ENCODE measurements at places on chromosomes 7 and 10.

GRCh38 chr7:2497500-2498336, 21.5 kb upstream of the GRIFIN start:
- DNase-seq = no peak

DNA sequence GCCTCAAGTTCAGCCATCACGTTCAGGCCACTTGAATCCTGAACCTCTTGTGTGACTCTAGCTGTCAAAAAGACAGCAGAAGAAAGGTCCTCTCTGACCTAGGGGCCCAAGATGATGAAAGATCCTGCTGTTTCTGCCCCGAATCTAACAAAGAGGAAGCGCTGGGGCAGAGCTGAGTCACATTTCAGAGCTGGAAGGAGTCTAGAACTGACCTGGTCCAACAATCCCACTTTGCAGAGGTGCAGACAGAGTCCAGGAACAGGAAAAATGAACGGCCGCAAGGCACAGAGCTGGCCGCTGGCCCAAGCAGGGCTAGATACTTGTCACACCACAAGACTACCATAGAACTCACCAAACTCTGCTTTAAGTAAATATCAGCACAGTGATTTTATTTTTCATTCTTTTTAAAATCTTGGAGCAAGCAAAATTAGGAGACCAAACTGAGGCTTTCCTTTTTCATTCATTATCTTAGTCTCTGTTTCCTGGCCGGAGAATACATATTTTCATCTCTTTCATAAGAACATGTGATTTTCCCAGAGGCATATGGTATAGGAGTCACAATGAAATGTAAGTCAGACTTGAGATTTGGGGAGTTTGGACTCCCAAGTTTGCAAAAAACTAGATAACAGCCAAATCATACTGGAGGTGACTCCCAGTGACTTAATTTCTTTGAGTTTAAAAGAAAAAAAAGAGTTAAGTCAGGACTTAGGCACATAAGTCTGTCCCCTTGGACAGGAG, 52.8 kb downstream of the CHST15 start:
- no peak for DNase-seq

DNA sequence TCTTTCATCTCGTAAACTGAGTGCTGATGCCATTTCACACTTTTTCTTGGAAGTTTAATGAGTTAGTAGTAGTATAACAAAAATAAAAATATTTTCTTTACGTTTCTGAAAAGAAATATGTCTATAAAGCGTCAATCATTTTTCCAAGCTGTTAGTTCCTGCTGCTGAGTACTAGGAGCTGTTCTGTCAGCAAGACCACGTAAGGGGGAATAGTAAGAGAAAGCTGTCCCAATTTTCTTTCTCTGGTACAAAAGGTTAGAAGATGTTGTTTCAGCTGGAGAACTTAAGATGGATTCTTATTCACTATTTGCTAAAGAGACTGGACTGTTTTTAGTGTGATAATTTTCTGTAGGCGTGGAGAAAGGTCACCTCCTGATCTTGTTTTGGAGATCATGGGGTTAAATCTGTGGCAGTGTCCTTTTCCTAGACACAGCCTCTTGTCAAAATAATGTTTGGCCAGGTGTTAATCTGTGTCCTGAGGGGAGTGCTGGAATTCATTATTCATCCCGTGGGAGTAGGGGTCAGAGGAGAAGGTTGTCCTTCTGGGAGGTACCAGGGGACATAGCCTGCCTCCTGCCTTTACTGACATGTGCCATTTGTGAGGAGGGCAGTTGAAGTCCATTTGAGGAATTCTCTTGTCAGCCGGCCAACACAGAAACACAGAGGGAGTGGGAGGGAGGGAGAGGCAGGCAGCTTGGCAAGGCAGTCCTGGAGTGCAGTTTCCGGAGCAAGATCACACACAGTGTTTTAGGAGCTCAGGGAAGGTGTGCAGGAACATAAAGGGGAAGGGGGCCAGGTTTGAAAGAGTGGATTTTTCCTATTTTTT, 368.7 kb downstream of the AUTS2 start:
- DNase-seq = no peak

DNA sequence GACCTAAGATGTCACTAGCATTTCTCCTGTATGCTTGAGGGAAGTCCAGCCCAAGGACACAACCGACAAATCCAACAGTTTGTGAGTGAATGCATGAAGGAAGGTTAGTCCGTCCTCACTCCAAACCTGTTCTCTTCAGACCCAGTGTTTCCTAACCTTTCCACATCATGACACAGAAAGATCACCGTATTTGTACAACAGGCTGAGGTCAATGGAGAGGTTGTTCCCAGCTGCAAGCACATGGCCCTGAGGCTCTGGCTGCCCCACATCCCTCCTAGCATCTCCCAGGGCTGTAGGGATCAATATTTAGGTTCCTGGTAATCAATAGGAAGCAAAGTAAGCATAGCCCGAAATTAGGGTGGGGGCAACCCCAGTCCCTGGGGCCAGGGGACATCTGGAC, 227.9 kb downstream of the PLXNA4 start:
- no peak for DNase-seq

DNA sequence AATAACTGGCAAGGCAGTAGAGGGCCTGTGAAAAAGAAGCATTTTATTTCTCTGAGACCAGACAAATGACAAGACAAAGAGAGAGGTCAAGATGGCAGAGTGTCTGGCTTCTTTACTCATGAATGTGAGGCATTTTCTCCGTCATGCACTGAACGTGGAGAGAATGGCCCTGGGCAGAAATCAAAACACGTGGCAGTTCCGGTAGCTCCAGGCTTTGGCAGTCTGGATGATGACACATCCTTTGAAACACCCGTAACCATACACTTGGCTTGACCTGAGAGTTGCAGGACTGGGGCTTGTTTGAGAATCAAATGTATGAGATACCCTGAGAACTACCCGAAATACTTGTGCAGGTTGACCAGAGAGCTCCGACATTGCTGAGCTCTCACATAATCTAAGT, 537.6 kb downstream of the ACTR3B start:
- DNase-seq = no peak

GRCh38 chr7:157650131-157650631, 313.4 kb downstream of the DNAJB6 start:
- DNase-seq = no peak

DNA sequence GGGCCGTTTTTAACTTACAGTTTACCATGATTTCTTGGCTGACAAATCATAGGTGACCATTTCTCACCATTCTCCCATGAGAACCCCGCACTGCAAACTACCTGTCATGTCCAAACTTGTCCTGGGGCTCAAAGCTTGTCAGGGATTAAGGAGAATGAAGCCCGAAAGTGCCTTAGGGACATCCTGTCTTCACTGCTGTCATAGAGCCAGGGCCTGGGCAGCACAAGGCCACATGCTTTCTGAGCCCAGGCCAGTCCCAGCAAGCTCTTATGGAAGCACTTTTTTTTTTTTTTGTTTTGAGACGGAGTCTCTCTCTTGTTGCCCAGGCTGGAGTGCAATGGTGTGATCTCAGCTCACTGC, 33.9 kb downstream of the CCM2 start:
- no peak for DNase-seq

DNA sequence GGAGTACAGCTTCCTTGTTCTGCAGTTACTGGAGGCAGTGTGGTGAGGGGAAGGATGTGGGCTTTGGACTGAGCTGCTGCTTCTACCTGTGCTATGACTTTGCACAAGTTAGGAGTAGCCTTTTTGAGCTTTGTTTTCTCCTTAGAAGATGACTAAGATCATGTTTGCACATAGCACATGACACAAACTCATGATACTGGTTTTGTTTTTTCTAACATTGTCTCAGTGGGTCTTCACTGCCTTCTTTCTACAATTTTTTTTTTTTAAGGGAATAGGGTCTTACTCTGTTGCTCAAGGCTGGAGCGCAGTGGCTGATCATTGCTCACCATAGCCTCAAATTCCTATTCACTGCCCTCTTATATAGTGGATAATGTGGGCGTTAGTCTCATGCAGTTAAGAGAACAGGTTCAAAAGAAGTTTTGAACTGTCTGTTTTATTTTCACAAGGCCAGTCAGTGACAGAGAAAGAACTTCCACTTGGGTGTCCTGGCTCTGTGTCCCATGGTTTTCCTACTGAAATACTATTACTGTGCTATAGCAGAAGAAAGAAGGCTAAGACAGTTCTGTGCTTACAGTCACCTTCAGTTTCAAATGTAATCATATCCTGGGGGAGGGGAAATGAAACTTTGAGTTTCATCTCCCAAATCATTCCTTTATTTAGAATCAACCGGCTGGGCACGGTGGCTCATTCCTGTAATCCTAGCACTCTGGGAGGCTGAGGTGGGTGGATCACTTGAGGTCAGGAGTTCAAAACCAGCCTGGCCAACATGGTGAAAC, 72.0 kb downstream of the KAT6B start:
- no peak for DNase-seq

DNA sequence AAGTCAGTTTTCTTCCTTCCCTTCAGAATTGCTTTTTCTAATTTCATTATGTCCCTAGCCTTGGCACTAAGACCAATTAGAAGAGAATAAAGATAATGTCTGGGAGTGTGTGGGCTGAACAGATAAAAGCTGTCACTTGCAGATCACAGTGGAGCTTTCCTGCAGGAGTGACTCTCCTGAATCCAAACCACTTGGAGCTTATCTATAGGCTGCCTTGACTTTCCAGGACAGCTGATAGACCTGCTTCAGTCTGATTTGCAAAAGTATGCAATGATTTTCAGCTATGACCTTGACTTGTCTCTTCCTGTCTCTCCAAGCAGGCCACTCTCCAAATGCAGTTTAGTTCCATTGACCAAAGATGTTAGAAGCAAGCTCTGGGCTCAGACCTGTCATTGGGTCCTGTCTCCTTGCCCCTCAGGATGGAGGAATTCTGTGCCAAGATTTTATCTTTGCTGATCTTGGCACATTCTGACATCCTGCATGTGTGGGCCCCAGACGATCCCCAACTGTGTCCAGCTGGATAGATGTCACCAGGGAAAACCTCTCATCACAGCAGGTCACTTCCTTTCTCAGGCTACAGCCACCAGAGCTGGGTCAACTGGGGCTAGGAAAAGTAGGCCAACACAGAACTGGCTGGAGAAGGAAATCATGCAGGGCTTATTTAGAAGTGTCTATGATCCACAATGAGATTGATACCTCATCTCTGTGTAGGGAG, 120.9 kb upstream of the ZNF438 start:
- no peak for DNase-seq

- DNase-seq = no peak
Measured at GRCh38 chr7:4700577-4701235, 18.6 kb downstream of the FOXK1 start.

DNA sequence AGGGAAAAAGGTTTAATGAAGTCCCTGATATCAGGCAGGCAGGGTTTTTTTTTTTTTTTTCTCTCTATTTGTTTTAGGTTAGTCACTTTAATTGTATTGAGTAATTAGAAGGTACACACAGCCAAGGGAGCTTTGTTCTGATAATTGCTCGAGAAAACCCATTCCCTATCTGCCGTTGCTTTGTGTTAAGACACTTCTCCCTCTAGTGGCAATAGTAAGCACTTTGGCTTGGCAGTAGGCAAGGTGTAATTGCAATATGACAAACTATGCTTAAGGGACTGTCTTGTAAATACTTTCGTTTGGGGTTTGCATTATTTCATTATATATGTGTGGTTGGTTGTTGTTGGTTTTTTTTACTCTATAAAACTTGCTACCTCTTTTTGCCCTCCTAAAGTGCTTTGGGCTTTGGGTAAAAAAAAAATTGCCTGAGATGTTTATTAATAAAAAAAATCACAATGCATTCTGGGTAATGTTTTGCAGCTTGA, 113.4 kb downstream of the BTRC start:
- peak; percentile 44 for DNase-seq

DNA sequence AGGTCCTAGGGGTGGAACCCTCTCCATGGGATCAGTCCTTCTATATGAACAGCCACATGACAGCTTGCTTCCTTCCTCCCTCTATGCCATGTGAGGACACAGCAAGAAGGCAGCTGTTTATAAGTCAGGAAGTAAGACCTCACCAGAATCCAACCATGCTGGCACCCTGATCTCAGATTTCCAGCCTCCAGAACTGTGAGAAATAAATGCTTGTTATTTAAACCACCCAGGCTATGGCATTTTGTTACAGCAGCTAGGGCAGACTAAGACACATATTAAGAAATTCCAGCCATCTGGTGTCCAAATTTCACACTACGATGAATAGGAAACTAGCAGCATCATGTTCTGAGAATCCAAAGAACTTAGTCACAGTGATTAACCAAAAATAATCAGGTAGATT, 140.1 kb downstream of the ZFAND4 start:
- no peak for DNase-seq

DNA sequence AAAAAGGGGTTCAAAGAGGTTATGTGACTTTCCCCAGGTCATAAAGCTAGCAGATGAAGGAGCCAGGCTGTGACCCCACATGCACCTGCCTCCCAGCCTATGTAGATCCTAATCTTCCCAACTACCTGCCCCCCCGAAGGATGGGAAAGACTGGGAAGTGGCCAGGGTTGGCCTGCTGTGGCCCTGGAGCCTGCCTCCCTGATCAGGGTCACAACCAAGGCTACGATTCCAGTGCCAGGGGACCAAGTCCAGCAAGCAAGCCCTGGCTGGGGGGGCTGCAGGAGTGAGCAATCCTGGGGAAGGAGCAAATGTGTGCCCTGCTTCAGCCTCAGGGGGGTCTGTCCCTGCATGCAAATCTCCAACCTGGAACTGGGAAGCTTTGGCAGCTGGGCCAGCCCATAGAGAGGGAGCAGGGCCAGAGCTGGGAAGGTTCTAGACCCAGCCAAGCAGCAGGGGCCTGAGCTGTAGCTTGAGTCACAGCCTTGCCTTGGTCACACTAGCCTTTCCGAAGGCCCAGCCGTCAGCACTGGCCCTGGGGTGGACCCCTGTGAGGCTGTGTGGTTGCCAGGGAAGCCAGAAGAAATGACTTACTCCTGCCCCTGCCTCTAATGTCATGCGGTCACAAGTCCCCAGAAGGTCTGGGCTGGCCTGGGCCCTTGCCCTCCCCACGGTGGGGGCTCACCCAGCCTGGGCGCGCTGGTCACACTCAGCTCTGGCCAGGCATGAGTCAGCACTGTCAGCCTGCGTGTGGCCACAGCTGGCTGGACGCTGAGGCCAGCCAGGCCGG, 96.4 kb upstream of the ZMIZ1 start:
- no peak for DNase-seq

GRCh38 chr7:150877536-150877935, 25.2 kb downstream of the AOC1 start:
- no peak for DNase-seq

DNA sequence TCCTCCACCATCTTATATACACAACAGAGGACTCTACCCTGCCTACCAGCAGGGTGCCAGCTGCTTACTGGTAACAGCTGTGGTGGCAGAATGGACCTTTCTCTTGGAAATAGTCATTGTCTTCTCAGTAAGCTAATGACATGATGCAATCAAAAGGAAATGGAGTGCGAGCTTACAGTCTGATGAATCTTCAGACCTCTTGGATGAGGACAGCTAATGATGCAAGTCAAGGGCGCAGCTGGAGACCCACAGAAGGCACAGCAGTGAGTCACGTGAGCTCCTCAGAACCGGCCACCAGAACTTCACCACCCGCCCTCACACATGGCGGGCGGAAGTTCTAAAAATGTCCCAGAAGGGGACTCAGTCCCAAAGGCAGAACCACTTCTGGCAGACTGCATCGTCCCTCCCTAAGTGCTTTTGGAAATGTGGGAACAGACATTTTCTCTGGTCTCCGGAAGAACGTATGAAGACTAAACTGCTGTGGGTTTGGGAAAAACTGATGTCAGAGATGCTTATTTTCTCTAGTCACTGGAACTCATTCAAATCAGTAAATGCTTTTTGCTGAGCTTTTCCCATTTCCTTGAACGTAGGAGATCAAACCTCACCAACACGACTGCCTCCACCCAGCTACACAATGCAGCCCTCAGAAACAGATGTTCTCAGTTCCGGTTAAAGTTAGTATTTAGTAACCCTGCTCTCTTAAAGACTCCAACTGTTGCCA, 96.4 kb downstream of the FAS start:
- DNase-seq = peak; percentile 51

- DNase-seq = no peak
Measured at GRCh38 chr7:157682946-157683746, 346.3 kb downstream of the DNAJB6 start.

GRCh38 chr7:25173184-25173583, 48.1 kb upstream of the CYCS start:
- DNase-seq = no peak

All from forelimb muscle (tissue), 1 donor.